ENCODE measurements at places on chromosomes 2 and 18.
A peak's percentile ranks its signal among the peaks of the same experiment; 100 is the strongest.

- no peak overlapping the region for H3K4me3 ChIP-seq
- peaks cover 18% of the 10 kb centered on the region for H3K4me1 ChIP-seq
- H3K27me3 ChIP-seq: peaks cover 16% of the 10 kb centered on the region
- H3K36me3 ChIP-seq: no peaks in the 10 kb centered on the region
- no peak overlapping the region for H3K27ac ChIP-seq
- DNase-seq: no peak
Measured at GRCh38 chr2:65296971-65297370, 69.3 kb downstream of the ACTR2 start.

- peak overlapping the region; percentile 96 for H3K4me3 ChIP-seq
- no peak for DNase-seq
- H3K27ac ChIP-seq: peak overlapping the region; percentile 97
- H3K36me3 ChIP-seq: peaks cover 2% of the 10 kb centered on the region
Measured at GRCh38 chr2:201452058-201452921, 750 bp downstream of the STRADB start.

DNA sequence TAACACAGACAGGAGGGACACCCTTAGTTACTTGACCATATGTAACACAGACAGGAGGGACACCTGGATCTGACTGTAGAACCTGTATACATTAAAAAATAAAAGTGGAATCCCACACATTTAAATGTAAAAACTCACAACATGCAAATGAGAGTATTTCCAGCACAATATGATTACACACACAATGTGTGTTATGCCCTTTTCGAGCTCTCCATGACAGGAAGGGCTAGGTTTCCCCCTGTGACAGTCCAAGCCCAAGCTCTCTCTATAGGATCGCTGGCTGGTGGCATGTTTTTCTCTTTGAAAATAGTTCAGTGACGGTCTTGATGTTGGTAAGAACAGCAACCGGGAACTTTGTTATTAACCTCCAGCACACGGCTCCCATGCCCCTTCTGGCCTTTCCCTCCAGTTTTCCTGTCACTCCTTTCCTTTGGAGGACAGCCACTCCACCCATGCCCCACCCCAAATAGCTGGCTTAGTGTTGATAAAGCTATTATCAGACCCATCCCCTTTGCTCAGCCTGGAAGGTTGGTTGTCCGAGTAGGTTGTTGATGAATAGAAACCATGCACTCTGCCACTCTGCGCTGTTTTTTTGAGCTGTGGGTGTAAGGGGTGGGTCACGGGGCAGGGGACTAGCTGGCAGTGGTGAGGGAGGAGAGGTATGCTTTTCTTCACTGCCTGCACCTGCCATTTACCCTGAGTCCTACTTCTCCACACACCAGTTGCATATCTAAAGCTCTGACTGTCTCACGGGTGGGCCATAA is 2.7 kb downstream of the RASGRP3 start:
- no peaks in the 10 kb centered on the region for H3K27me3 ChIP-seq
- DNase-seq: no peak
- H3K4me1 ChIP-seq: peaks cover 47% of the 10 kb centered on the region
- peaks cover 20% of the 10 kb centered on the region for H3K36me3 ChIP-seq
- H3K27ac ChIP-seq: peak overlapping the region; percentile 99
- H3K4me3 ChIP-seq: peak overlapping the region; percentile 98

- no peak overlapping the region for H3K4me3 ChIP-seq
- H3K4me1 ChIP-seq: no peaks in the 10 kb centered on the region
- H3K27ac ChIP-seq: no peak overlapping the region
- peaks cover 3% of the 10 kb centered on the region for H3K27me3 ChIP-seq
Measured at GRCh38 chr2:48728295-48728694, 27.2 kb downstream of the LHCGR start.

DNA sequence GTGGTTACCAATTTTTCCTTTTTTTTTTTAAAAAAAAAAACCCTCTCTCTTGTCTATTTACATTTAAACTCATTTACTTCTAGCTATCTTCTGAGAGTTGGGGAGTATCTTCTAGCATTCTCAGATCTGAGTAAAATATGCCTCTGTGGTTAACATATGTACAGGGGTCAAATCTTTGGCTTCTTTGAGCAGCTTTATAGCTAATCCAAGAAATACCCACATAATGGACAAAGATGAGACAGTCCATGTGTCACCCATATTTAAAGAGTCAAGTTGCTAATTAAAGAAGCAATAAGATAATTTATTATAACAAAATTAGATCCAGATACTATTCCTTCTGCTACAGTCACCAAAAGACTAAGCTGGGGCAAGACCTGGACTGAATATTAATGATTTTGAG is 139.0 kb upstream of the HNRNPA3 start:
- no peak overlapping the region for H3K27ac ChIP-seq
- no peak for DNase-seq
- no peak overlapping the region for H3K4me3 ChIP-seq
- peaks cover 2% of the 10 kb centered on the region for H3K4me1 ChIP-seq

- peaks cover 62% of the 10 kb centered on the region for H3K4me1 ChIP-seq
- peaks cover 36% of the 10 kb centered on the region for H3K36me3 ChIP-seq
Measured at GRCh38 chr2:127512362-127512761, 13.9 kb downstream of the IWS1 start.

GRCh38 chr2:163556511-163556910 is 179.3 kb downstream of the FIGN start:
- no peak for DNase-seq
- no peaks in the 10 kb centered on the region for H3K36me3 ChIP-seq
- no peak overlapping the region for H3K27ac ChIP-seq
- H3K27me3 ChIP-seq: no peaks in the 10 kb centered on the region
- H3K4me1 ChIP-seq: no peaks in the 10 kb centered on the region

- DNase-seq: no peak
- H3K4me1 ChIP-seq: no peaks in the 10 kb centered on the region
Measured at GRCh38 chr18:34709104-34709503, 994 bp upstream of the DTNA start.

GRCh38 chr18:64692826-64693225 is 543.9 kb upstream of the LINC00305 start:
- H3K27me3 ChIP-seq: no peaks in the 10 kb centered on the region
- H3K36me3 ChIP-seq: peaks cover 2% of the 10 kb centered on the region
- DNase-seq: no peak
- H3K4me3 ChIP-seq: no peak overlapping the region
- H3K27ac ChIP-seq: no peak overlapping the region

DNA sequence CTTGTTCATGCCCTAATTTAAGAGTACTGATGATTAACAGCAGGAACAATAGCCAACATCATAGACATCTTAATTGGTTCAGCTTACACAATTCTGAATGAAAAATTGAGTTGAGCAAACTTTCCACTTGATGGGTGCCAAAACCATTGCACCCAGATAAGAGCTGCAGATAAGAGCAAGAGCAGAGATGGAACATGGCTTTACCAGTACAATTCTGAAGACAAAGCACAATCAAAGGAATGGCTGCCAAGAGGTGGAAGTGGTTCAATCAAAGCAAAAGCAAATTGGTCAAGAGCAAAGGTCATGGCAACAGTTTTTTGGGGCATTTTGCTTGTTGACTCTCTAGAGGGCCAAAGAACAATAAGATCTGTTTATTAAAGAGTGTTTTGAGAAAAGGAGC is 65.6 kb upstream of the ATP5MC3 start:
- peaks cover 6% of the 10 kb centered on the region for H3K27me3 ChIP-seq
- H3K4me3 ChIP-seq: no peak overlapping the region
- no peaks in the 10 kb centered on the region for H3K4me1 ChIP-seq
- H3K36me3 ChIP-seq: no peaks in the 10 kb centered on the region
- DNase-seq: no peak
- no peak overlapping the region for H3K27ac ChIP-seq

DNA sequence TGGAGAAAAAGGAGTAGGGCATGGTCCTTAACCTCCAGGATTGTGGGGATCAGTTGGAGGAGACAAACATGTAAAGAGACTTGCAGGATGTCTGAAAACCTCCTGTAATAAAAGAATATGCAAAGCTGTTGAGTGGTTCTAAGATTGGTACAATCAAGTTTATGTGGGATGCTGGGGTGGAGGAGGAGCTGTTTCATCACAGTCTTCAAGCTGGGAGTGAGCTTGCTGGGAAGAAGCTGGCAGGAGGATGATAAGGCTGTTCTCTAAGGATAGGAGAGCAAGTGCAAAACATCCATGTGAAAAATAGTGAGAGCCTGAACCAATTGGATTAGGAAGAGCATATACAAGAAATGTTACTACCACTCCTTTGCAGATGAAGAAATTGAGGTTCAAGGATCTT is 161.9 kb upstream of the CRIM1 start:
- DNase-seq: no peak
- no peak overlapping the region for H3K4me3 ChIP-seq
- no peak overlapping the region for H3K27ac ChIP-seq

DNA sequence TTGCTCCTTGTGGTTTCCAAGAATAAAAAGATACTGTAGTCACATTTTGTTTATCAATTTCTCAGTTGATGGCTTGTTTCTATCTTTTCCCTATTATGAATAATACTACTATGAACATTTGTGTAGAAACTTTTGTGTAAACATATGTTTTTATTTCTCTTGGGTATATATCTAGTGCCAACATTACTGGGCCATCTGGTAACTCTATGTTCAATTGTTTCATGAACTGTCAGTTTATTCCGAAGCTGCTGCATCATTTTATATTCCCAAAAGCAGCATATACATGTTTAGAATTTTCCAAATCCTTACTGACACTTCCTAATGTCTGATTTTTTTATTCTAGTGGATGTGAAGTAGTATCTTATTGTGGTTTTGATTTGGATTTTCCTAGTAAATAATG is 737.6 kb upstream of the TMEFF2 start:
- H3K27ac ChIP-seq: no peak overlapping the region
- H3K36me3 ChIP-seq: no peaks in the 10 kb centered on the region
- no peaks in the 10 kb centered on the region for H3K4me1 ChIP-seq
- DNase-seq: no peak
- no peaks in the 10 kb centered on the region for H3K27me3 ChIP-seq
- no peak overlapping the region for H3K4me3 ChIP-seq

DNA sequence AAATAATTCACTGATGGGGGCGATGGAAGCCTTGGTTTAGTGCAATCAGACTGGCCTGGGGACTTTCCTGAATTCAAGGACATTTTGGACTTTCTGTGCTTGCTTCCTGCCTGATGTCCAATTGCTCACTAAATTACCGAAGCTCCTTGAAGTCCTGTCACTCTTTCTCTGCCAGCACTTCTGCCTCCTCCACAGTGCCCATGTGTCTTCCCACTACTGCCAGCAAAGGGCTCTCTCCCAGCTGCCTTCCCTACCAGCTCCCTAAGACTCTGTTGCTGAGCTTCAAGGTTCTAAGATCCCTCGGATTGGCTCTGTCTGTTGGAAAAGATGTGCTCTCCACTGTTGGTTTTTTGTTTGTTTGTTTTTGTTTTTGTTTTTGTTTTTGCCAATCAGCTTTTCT is 158.1 kb downstream of the MTCL1 start:
- H3K4me1 ChIP-seq: peaks cover 3% of the 10 kb centered on the region
- no peak for DNase-seq
- no peaks in the 10 kb centered on the region for H3K36me3 ChIP-seq
- H3K4me3 ChIP-seq: no peak overlapping the region
- H3K27ac ChIP-seq: no peak overlapping the region

DNA sequence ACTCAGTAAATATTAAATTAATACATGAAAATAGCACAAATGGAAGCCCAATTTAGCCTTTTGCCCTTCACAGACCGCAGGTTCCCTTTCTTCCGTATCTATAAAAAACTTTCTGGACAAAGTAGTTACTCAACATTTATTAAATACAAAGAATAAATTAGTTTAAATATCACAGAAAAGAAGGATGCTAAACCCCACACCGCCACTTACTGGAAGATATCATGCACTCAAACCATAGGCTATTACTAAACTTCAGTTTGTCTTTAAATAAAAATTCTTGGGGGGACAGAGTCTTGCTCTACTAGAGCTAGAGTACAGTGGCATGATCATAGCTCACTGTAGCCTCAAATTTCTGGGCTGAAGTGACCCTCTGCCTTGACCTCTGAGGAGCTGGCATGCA is 120.7 kb upstream of the FHL2 start:
- H3K4me3 ChIP-seq: no peak overlapping the region
- H3K36me3 ChIP-seq: no peaks in the 10 kb centered on the region
- DNase-seq: no peak
- H3K27me3 ChIP-seq: peaks cover 11% of the 10 kb centered on the region
- H3K27ac ChIP-seq: no peak overlapping the region
- H3K4me1 ChIP-seq: no peaks in the 10 kb centered on the region

DNA sequence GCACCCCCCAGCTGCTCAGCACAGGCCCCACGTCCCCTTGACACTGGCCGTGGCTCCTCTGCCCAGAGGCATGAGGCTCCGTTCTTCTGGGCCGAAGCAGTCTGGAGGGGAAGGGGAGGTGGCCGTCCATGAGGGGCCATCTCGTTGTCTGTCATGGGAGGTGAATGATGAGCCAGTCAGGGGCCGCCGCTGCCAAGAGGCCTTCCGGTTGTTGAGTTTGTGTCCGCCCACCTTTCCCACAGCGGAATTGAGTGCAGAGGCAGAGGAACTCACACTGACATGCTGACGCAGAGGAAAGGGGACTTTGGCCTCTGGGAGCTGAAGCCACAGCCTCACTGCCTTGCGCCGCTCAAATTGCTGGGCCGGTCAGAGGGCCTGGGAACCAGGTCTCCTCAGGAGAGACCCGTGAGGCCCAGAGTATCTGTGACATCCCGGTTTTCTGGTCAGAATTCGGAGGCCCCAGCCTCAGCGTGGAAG is 268.4 kb downstream of the ATAD2B start:
- peaks cover 5% of the 10 kb centered on the region for H3K27me3 ChIP-seq
- H3K36me3 ChIP-seq: peaks cover 2% of the 10 kb centered on the region
- DNase-seq: no peak
- no peaks in the 10 kb centered on the region for H3K4me1 ChIP-seq
- H3K4me3 ChIP-seq: no peak overlapping the region

- no peak overlapping the region for H3K4me3 ChIP-seq
- no peak for DNase-seq
- H3K27me3 ChIP-seq: no peaks in the 10 kb centered on the region
- H3K36me3 ChIP-seq: no peaks in the 10 kb centered on the region
- H3K4me1 ChIP-seq: no peaks in the 10 kb centered on the region
Measured at GRCh38 chr2:7517088-7517487, 599.9 kb downstream of the RNF144A start.
